Effector CD4-positive, alpha-beta T cell (primary cell): ENCODE measurements at places on chromosomes 2 and 18.

- no peak for DNase-seq
Observed at GRCh38 chr18:79936641-79937040, 14.8 kb downstream of the SLC66A2 start.

DNA sequence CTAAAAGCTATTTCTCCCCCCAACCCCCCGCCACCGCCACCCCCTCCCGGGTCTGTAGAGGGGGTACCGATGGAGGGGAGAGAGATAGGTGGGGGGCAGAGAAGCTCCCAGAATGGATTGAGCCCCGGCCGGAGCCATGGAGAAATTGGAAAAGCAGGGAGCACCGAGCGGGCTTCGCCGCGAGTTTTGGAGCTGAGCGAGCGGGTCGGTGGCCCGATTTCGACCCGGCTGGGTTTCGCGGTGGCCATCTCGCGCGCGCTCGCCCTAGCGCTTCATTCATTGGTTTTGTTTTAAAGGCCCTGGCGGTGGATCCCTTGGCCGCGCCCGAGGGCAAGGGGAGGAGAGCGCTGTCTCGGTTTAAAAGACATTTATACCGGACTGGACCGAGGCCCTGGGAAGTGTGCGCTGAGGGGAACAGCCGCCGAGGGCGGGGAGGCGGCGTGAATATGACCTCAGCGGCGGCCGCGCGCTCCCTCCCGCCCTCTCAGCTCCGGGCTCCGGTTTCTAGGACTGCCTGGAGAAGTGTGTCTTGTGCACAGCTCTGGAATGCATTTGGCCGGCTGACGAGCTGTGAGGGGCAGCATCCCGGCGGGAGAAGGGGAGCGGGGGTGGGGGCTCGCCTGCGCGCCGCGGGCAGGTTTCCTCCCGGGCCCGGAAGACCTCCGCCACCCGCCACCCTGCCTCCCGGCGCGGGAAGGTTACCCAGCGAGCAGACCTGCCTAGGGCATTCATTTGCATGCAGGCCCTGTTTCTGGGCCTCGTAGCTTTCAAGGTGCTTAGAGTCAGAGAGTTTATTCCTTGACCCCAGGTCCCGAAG is 1.7 kb upstream of the SMAD7 start:
- DNase-seq, result peak; percentile 53

GRCh38 chr2:45922577-45922988 is 271.1 kb downstream of the PRKCE start:
- DNase-seq, result no peak

GRCh38 chr2:150792780-150793300 is 305.4 kb upstream of the RND3 start:
- DNase-seq, result no peak

DNA sequence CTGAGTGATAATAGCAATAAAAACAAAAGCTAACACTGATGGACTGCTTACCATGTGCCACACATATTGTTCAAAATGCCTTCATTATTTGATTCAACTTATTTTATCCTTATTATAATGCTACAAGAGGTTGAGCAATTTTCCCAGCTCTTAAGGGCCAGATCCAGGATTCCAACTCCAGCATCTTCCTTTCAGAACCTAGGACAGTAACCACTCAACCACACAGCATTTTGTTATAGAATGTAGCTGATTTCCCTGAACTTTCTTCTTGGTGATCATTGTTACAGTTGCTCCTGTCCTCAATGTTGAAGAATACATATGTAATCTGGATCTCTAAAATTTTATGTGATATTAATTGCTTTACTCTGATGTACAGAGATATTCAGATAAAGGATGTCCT is 341.7 kb downstream of the PIK3C3 start:
- no peak for DNase-seq

GRCh38 chr18:75010278-75010677 is 198.7 kb downstream of the PTGR3 start:
- no peak for DNase-seq

DNA sequence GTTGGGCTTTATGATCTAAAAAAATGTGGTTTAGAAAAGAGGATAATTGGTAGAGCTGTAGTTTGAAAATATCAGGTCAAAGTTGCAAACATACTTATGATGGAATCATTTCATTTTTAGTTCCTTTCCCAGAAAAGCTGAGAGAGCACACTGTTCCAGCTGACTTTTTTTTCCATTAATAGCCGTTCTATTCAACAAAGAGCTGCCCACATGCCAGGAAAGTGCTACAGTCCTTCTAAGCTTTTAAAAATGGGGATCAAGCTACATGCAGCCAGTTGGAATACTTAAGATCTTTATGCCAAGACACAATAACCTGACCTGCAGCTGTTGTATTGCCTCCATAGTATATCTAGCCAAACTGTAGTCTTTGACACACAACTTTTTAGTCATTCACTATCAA is 111.5 kb downstream of the GALNT3 start:
- no peak for DNase-seq

DNA sequence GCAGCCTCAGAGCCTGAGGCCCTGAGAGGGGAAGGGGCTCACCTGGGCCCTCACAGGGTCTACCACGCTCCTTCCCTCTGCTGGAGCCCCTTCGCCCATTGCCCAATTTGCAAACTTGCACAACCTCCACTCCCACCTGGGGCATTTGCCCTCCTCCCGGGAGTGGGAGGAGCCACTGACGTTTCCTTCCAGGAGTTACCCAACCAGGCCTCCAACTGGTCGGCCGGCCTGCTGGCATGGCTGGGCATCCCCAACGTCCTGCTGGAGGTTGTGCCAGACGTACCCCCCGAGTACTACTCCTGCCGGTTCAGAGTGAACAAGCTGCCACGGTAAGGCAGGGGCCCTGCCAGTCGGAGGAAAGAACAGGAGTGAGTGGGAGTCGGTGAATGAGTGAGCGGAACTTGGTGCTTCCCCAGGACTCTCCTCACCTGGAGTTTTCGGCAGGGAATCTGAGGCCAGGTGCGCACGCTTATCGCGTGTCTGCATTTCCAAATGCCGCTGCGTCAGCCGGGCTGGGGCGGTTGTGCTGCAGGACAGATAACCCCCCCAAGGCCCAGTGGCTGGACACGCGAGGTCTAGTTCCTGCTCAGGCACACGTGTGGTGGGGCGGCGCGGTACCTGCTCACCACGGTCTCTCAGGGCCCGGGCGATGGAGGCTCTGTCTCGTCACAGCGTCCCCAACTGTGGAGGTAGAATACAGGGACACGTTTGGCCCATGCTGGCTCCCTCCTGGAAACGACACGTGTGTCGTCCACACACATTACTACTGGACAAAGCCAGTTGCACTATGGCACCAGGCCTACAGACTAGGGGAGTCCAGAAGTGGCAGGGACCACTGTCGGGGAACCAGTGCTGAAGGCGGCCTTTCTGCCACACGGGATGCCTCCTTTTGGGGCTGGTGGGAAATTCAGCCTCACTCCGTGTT is 11.7 kb downstream of the ANO7 start:
- DNase-seq, result no peak

- no peak for DNase-seq
Observed at GRCh38 chr2:213225866-213226265, 58.4 kb upstream of the SPAG16 start.

GRCh38 chr2:85133751-85134254 is 611 bp downstream of the TCF7L1 start:
- DNase-seq, result no peak

DNA sequence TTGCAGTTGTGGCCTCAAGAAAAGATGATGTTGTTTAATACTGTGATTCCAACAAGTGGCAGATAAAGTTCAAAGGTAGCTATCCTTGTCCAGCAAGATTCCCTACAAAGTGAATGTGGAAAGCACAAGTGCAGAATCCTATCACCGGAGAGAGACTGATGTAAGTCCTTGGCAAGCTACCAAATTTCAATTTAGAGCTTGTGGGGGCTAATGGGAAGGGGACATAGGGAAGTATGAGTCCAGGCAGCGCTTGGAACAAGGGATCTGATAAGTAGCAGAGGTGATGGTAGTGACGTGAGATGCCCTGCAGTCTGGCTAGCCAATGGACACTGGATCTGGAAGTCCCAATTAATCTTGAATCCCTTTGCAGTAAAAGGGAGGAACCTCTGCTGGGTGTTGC is 165.2 kb upstream of the DTNA start:
- DNase-seq, result no peak

- no peak for DNase-seq
Observed at GRCh38 chr2:238344517-238344916, 24.2 kb downstream of the TRAF3IP1 start.

DNA sequence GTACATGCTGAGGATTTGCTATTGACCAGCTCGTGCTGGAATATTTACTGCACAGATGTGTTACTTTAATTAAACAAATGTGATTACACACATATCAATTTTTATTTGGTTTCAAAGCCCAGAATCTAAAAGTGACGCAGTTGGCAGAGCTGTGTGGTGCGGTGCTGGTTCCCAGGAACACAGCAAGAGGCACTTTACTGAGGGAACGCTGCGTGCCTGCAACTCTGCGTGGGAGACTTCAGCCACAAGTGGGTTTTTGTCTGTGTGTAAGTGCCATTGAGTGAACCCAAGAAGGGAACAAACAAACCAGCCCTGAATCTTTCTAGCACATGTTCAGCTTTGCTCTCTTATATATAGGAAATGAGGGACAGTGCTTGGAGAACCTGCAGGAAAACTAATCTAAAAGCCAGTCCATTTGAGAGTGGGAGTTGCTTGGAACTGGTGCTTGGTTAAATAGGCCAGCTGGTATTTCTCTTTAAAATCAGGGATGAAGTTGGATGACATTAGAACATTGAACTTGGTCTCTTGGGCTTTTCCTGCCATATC is 196.6 kb upstream of the CELF4 start:
- no peak for DNase-seq

DNA sequence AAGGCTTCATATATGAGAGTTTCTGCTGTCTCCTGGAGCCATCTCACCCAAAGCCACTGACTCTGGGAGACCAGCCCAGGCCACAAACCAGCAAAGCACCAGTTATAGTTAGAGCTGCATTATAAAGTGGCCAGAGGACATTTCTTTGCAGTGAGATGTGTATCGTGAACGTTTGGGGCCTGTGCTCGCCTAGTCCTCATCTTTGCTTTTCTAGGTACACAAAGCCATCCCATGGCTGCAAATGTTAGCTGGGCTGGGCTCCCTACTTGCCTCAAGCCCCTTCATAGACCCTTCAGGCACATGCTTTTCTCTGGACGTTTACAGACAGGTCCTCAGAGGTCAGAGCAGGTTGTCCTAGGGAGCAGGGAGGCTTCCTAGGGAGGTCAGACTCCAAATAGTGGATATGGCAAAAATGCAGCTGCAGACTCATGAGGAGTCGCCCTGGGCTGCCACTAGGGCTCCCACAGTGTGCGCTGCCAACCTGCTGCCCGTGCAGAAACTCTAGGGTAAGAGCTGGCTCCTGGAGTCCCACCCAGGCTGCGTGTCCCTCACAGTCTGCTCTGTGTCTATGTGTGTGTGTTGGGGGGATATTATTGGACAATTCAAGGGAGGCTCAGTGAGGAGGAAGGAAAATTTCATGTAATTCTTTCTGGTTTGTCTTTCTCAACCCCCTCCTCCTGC is 141.0 kb downstream of the RPIA start:
- no peak for DNase-seq

GRCh38 chr2:120653046-120653445 is 82.6 kb upstream of the GLI2 start:
- no peak for DNase-seq

- no peak for DNase-seq
Observed at GRCh38 chr18:34292594-34292993, 67.9 kb upstream of the NOL4 start.

DNA sequence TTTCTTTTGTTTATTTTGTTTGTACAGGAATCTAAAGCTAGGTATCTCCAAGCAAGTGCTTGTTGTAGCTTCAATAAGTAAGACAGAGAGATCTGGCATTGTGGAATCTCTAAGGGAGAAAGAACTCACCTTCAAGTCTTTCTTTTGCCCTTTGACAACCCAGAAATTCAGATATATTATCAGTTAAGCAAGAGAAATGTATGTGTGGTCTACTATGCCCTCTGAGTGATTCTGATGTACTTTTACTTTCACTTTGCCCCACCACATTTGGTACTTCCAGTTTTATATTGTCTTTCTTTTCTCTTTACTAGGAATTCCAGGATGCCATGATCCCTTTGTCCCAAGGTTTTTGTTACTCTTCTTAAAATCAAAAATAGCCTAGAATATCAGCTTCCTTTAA is 259.6 kb upstream of the PIK3C3 start:
- DNase-seq, result no peak

DNA sequence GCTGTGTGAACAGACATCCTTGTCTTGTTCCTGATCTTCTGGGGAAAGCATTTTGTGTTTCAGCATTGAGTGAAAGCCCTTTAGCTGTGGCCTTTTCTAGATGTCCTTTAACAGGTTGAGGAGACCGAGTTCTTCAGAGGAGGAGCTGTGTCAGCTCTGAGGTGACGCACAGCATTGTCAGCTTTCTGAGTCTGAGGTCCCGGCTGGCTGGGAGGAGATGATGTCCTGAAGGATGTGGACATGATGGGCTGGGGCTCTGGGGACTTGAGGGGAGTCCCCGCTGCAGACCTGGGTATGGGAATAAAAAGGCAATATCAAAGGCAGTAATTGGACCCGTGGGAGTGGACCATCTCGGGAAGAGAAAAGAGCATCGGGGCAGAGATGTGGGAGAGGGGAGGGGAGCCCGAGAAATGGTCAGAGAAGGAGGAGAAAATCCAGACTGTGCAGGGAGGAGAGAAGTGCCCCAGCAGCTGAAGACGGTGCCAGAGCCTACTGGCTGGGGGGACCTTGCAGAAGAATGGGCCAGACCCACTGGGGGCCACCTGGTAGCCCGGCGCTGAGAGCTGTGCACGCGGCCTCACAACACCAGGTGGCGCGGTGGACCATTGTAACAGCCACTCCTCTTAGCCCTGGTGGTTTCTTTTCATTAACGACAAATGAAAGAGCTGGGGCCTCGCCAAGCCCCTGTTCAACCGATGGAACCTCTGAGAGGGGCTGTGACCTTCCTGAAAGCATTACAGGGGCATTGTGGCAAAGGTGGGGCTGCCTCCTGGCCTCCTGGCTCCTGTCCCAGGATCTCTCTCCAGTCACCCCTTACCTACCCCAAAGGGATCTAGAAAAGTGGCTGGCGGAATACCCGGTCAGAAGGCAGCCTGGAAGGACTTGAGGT is 61.6 kb downstream of the ST3GAL5 start:
- peak; percentile 75 for DNase-seq

- no peak for DNase-seq
Observed at GRCh38 chr18:61333271-61333745, at the start of gene CDH20. TSS of gene CDH20 (plus strand) at chr18:61333430.

- no peak for DNase-seq
Observed at GRCh38 chr2:162261032-162261945, 18.0 kb upstream of the FAP start.

- DNase-seq, result no peak
Observed at GRCh38 chr2:42809131-42809818, 16.9 kb upstream of the HAAO start.

- no peak for DNase-seq
Observed at GRCh38 chr2:107534926-107535325, 291.8 kb upstream of the RGPD4 start.

- no peak for DNase-seq
Observed at GRCh38 chr2:42742740-42743658, 20.9 kb downstream of the OXER1 start.

GRCh38 chr2:236871500-236872001 is 214.1 kb upstream of the COPS8 start:
- no peak for DNase-seq

- DNase-seq, result no peak
Observed at GRCh38 chr2:23298551-23298950, 86.4 kb upstream of the KLHL29 start.

GRCh38 chr2:9226458-9227380 is 20.1 kb downstream of the ASAP2 start:
- no peak for DNase-seq

GRCh38 chr2:128727404-128727803 is 408.7 kb upstream of the HS6ST1 start:
- no peak for DNase-seq

- no peak for DNase-seq
Observed at GRCh38 chr2:215874418-215874817, 138.9 kb downstream of the MREG start.

- DNase-seq, result no peak
Observed at GRCh38 chr2:156427074-156427473, 9.1 kb upstream of the GPD2 start.
